Activated CD4-positive, alpha-beta T cell treated with anti-CD3 and anti-CD28 coated beads, Interleukin-2, amount 50 U/mL, for 24 hours (primary cell): ENCODE measurements at places on chromosomes 4 and X.

DNA sequence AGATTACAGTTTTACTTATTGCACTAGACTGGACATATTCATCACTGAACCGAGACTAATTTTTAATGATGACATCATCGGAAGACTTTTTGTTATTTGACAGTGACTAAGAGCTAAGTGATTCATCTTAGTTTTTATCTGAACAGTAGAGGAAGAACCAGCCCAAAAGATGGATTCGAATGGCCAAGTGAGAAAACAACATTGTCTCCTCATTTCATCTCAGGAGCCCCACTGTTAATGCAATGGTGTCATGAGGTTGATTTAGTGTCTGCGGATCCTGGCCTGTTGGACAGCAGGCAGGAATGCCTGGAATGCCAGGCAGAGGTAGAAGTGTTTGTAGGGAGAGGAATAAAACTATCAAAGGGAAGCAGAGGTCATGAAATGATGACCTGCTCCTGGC, 37.8 kb upstream of the HPF1 start:
- no peak for DNase-seq

GRCh38 chr4:2288051-2288541, 26.2 kb upstream of the MXD4 start:
- DNase-seq, result no peak

DNA sequence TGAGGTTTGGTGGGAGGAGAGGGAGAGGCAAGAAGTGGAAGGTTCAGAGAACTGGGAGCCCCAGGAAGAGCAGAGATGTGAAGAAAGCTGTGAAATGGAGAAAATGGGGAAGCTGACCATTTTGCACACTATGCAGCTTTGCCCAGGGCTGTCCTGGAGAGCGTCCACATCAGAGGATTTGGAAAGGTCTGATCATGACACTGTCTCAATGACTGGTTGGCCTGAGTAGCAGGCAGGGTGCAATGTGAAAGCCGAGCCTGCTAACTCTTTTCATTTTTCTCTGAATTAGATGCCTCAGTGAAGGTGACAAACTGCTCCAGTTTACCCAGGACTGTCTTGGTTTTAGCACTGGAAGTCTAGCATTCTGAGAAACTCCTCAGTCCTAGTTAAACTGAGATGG, 330.1 kb upstream of the RPS6KA3 start:
- no peak for DNase-seq

DNA sequence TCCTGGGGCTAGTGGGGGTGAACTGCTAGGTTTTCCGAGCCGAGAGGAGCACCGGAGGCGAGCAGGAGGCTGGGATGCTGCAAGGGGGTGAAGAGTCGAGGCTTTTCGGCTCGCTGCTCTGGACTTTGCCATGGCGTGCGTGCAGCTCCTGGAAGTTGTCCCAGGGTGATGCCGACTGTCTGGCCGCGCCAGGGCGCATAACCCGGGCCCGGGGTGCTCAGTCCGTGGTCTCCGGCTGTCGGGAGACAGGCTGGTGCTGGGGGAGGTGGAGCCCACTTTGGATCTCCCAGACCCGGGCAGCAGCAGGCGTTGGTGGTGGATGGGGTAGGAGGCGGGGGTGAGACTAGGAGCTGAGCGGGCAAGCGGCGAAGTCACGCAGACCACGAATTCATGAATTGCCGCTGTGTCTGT, 793 bp downstream of the GRIA3 start:
- DNase-seq, result no peak

DNA sequence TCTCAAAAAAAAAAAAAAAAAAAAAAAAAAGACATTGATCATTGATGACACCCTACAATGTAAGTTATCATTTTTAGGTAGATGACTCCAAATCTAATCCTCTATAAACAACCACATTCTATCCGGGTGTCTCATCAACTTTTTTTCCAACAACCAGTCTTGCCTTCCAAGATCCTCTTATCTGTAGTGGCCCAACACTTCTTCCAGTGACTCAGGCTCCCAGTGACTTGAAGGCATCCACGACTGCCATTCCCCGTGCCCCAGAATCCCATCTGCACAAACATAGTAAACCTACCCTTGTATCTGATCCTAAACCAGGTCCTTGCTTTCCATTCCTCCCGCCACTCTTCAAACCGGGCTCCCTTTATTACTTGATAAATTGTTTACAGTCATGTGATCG, 15.6 kb upstream of the TSPAN5 start:
- no peak for DNase-seq

- DNase-seq, result no peak
These were observed 258.5 kb upstream of the SLIT2 start for GRCh38 chr4:19993242-19993641.

DNA sequence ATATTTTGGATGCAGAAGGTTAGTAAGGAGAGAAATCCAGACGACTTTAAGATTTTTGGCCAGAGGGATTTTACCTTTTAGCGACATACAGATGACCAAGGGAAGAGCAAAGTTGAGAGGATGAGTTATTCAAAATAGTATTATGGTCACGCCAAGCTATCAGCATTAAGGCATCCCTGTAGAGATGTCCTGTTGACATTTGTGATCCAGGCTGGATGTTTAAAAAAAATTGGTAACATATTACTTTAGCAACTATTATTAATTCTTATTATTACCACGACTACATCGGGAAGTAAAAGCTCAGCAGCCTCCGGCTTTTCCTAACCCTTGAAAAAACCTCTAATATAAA, 562 bp upstream of the OSTC start:
- DNase-seq, result no peak

- DNase-seq, result peak; percentile 61
These were observed 5.3 kb downstream of the ZFYVE28 start for GRCh38 chr4:2412885-2413716.

DNA sequence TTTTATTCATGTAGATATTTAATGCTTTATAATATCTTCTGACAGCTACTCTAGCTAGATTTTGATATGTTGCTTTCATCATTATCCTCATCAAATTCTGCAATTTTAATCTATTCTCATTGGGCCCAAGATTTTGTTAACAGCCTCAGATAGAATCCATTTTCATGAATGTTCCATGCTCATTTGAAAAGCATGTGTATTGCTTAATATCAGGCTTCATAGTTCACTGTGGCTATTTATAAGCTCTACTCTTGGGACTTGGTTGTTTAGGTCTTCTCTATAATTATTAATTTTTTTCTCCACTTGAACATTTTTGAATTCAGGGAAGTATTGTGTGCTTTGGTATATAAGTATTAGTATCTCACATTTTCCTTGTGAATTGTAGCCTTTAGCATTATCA, 41.8 kb downstream of the RAB40A start:
- no peak for DNase-seq

- no peak for DNase-seq
These were observed 7.2 kb upstream of the PPEF2 start for GRCh38 chr4:75909405-75909804.

DNA sequence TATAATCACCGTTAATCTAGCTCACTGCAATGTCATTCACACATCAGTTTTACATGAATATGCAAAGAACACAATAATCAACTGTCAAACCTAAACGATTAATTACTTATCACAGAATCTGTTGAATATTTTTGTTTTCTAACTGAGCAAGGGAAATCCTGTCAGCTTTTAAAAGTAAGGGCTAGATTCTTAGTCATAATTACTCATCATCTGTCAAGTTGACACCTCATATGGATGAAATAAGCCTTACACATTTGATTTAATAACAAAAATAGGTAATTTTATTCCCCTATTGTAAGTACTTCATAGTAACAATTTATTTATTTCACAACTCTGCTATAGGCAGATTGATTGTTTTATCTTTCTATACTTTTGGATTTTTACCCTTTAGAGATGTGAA, 32.7 kb downstream of the TMA16 start:
- no peak for DNase-seq

DNA sequence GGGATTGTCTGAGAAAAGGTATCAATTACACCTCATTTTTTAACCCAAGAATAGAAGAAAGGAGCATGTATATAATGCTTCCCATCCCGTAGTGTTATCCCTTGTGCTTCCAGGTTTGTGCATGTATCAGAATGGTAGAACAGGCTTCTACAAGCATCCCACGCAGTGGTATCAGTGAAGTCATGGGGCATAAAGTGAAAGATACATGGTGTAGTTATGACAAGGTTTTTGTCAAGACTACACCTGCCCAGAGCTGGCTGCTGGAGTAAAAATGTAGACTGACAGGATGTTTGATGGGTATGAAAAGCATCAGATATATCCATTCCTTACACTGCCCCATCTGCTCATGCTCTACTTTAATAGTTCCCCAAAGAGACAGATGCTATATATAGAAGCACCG, 9.5 kb downstream of the TLR1 start:
- DNase-seq, result no peak

DNA sequence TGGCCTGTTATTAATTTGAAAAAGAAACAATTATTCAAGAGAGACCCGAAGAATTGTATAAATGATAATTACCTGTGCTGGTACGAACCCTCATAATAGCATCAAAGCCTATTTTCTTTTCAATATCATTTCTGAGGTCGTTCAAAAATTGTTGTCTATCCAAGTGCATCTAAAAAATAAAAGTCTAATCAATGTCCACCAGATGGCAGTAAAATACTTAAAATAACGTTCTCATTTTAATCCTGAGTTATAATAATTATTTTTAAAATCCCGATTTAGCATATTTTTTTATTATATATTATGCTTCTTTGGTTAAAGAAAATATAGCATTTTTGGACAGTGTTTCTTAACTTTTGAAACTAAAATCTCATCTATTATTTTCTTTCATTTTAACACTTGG, 55.7 kb downstream of the METTL14 start:
- no peak for DNase-seq
